ENCODE measurements at places on chromosomes 16 and 17.
A peak's percentile ranks its signal among the peaks of the same experiment; 100 is the strongest.

GRCh38 chr16:11283820-11284248 lies 2.7 kb upstream of the PRM1 start:
- DNase-seq, result no peak

- peak; percentile 78 for DNase-seq
Observed at GRCh38 chr16:4624015-4624826, at the start of gene MGRN1. MGRN1 (plus strand) TSS chr16:4624826; CDS start chr16:4624961, 135 bp downstream.

DNA sequence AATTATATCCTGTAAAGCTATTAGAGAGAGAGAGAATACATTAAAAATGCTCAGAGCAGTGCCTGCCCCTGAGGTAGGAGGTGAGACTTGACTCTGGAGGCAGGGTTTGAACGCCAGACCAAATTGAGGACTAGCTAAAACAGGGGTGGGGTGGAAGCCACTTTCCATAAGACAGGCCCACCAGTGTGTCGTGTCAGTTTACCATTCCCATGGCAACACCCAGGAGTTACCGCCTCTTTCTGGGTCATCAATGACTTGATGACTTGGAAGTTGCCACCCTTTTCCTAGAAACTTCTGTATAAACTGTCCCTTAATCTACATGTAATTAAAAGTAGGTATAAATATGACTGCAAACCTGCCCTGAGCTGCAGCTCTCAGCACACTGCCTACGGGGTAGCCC lies 32.0 kb upstream of the ABCC12 start:
- no peak for DNase-seq

GRCh38 chr17:8209907-8210760 lies at the start of gene AURKB:
AURKB (minus strand) TSS chr17:8210575; CDS start chr17:8210224, 351 bp downstream.
- DNase-seq, result peak; percentile 82

DNA sequence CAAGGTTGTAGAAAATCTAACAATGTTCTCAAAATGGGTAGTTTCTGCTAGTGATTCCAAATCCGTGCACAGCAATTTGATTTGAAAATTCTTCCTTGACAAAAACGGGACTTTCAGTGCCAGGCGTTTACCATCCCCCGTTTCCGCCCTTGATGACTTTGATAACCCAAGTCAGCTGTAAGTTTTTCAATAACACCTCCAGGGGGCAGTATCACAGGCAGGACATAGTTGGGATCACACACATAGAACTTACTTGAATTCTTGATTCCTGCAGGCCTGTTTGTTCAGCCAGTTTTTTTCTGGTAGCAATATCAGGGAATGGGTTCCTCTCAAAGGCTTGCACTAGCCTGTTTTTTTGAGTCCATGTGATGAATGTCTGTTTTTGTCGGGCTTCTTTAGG lies 5.6 kb downstream of the DUXB start:
- DNase-seq, result no peak

DNA sequence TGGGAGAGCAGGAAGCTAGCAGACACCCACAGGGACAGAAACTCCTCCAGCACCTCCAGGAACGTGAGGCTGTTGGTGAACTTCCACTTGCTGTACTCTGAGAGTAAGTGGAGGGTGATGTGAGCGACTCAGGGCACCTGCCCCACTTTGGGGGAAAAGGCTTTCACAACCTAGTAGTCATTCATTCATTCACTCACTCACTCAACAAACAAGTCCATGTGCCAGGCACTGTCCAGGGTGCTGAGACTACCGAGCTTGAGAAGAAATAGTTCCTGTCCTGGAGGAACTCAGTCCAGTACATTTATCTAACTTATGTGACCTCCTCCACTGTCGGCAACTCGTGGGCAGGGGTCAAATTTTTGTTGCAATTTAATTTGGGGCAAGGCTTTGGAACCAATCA lies 26.6 kb downstream of the LGALS9 start:
- no peak for DNase-seq

- no peak for DNase-seq
Observed at GRCh38 chr16:65756163-65756562, 610.3 kb upstream of the CDH5 start.

DNA sequence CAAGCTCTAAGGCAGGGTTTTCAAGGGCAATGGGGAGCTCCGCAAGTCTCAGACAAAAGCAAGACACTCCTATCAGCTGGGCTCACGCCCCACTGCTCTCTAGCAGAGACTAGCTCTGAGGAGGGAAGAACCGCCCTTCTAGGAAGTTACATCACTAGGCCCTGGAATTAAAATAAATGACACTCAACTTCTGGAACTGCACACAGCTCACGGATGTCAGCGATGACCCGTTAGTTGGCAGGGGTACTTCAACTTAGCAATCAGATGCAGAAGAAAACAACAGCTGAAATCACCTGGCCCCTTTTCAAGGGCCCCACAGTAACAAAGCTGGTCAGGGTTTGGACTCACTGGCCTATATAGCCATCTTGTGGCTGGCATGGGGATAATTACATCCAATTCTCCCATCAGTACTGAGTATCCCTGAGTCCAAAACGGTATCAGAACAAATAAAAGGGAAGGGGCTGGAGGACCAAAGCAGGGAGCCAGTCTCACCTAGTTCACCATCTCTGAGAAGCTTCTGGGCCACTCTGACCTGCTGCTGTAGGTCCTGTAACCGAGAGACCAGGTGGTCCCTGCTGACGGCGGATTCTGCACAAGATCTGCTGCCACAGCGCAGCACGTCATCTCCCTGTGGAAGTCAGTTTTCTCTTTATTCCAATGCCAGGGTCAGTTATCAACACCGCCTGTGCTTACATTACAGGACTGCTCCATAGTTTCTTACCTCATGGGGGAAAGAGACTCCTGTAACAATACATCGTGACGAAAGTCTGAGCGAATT lies 22.2 kb downstream of the SERPINF1 start:
- no peak for DNase-seq

GRCh38 chr16:77514500-77515220 lies 79.8 kb upstream of the ADAMTS18 start:
- DNase-seq, result no peak

DNA sequence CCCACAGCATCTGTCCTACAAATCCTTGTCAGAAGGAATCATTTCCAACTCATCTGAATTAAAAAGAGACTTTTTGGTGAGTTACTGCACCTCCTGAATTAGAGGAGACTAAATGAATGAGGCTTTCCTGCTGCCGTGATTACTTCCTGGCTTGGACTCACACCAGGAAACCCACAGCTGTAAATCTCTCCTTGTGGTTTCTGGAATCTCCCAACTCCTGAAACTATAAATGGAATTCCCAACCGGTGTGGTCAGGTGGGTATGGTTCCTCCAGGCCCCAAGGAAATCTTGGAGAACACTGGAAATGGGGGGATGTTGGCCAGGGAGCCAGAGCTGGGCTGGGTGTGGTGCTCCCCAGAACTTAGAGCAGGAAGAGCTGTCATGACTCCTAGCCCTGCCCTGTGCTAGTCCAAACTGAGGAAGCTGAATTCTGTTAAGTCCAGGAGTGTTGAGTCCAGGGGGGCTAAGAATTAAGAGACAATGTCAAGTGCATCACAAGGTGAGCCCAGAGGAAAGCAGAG lies 216.4 kb downstream of the GSG1L start:
- DNase-seq, result no peak

DNA sequence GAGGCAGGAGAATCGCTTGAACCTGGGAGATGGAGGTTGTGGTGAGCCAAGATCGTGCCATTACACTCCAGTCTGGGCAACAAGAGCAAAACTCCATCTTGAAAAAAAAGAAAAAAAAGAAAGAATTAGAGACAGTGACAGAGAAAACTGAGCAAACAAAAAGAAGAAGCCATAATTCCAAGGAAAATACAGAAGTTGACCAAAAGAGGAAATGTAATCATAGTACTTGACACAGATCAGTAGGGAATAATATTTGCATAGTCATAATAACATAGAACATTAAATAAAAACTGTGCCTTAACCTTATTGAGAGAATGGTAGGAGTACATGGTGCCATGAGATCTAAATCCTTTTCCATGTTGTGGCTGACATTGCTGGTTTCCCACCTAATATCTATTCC lies 14.7 kb upstream of the USP31 start:
- no peak for DNase-seq

DNA sequence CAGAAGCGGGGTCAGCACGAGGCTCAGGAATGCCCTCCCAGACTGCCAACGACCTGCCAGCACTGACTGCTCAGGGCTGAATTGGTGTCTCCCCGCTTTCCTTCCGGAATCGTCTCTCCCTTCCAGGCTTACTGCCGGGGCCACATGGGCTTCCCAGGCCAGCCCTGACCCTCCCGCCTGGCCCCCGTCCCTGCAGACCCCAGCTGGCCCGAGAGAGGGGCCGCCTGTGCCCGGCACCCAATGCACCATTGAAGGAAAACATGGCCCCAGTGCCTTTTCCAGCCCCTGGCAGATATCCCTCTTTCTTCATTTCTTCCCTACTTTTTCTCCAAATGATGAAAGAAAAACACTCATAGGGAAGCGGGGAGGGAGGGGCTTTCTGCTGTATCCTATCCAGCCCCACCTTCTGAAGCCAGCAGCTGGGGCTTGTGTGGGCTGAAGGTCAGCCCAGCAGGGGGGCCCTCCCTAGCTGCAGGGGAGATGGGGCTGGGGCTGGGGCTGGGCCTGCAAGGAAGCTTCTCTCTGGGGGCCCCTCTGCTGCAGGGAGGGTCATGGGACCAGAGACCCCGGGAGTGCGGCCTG lies 25.9 kb downstream of the ZNF469 start:
- no peak for DNase-seq

DNA sequence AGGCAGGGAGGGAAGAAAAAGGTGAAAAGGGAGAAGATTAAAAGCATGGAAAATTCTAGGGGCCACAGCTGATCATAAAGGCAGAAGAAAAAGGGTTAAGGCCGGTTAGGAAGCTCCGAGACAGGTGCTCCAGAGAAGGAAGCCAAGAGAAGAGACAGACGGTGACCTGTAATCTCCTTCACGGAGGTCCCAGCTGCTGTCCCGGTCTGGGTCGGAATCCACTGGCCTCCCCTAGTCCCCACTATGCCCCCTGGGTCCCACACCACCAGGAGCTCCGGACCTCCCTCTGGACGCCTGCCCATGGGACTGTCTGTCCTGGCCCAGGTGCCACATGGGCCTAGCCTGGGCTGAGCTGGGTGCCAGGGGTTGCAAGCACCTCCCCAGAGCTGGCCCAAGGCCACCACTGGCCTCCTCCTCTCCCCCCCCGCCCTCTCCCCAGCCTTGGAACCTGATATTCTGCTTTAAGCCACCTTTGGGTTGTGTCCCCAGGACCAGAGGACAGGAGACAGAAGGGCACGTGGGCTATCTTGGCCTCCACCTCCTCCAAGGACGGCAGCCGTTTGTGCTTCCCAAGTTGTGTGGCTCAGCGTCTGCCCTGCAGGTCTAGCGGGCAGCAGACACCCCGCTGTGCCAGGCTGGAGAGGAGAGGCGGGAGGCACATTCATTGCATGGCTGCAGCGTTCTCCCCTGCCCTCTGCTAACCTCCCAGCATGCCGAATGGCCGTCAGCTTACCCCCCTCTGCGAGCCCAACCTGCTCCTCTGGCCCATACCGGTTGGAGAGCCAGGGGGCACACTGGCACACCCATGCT lies 102.4 kb downstream of the ENGASE start:
- DNase-seq, result no peak

- DNase-seq, result no peak
Observed at GRCh38 chr17:79401704-79402674, 208.9 kb downstream of the RBFOX3 start.

DNA sequence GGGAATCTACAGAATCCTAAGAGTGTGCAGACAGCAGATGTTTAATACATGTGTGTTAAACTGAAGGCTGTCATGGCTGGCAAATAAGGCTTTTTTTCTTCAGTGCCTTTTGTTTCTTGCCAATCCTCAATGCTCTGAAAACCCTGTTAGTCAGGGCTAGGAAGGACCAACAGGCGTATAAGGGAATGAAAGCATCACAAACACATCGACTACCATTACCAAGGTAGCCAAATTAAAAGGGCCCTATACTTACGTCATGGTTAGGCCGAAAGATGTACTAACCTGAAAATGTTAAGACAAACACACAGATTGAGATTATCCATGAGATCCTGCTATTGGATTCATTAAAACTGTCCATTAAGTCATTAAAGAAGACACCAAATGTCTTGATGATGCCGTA lies 13.1 kb downstream of the SLC16A6 start:
- no peak for DNase-seq

DNA sequence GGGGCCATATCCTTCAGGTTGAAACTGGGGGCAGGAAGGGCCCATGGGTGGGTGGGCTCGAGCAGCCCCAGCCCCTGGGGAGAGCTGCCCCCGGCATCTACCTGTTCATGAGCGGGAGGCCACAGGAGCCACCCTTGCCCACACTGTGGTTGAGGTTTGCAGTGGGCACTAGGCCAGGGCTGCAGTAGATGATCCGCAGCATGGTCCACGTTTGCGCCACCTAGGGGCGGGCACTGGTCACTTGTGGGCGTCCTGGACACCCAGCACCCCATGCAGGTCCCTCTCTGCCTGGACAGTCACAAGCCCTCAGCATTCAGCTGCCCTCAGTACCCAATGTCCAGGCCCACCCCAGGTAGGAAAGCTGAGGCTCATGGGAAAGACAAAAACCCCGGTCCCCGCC lies 1.8 kb upstream of the JMJD8 start:
- DNase-seq, result no peak

DNA sequence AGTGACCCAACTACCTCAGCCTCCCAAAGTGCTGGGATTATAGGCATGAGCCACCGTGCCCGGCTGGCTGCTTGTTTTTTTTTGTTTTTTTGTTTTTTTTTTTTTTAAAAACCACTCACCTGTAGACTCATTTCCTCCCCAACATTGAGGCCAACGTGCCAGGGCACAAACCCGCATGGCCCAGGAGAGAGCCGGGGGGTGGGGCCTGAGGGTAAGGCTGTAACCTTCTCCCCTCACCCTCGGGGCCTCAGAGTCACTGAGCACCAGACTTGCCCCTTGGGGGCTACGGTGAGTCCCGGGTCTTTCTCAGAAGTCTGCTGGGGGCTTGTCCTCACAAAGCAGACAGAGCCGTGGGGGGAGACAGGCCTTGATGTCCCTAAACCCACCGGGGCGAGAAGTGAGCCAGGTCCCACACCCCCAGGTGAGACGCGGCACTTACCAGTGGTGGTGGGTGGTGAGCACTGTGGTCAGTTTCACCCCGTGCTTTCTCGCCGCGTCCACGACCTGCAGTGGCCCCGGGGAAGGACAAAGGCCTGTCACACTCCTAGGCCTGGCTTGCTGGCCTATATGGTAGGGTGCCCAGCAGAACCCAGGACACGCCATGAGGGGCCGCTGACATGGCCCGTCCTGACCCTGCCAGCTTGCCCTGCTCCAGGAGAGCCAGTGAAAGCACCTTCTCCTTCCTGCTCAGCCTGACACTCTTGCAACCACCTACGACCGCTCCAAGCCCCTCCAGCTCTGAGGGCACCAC lies 4.6 kb downstream of the HAGH start:
- no peak for DNase-seq

GRCh38 chr17:58331815-58332777 lies 3.5 kb upstream of the TSPOAP1 start:
- peak; percentile 82 for DNase-seq

GRCh38 chr17:68248199-68248825 lies 469 bp downstream of the AMZ2 start:
- no peak for DNase-seq

Measured in activated CD8-positive, alpha-beta memory T cell treated with anti-CD3 and anti-CD28 coated beads for 1 hour (primary cell).